ENCODE measurements at places on chromosomes 13 and 19.

DNA sequence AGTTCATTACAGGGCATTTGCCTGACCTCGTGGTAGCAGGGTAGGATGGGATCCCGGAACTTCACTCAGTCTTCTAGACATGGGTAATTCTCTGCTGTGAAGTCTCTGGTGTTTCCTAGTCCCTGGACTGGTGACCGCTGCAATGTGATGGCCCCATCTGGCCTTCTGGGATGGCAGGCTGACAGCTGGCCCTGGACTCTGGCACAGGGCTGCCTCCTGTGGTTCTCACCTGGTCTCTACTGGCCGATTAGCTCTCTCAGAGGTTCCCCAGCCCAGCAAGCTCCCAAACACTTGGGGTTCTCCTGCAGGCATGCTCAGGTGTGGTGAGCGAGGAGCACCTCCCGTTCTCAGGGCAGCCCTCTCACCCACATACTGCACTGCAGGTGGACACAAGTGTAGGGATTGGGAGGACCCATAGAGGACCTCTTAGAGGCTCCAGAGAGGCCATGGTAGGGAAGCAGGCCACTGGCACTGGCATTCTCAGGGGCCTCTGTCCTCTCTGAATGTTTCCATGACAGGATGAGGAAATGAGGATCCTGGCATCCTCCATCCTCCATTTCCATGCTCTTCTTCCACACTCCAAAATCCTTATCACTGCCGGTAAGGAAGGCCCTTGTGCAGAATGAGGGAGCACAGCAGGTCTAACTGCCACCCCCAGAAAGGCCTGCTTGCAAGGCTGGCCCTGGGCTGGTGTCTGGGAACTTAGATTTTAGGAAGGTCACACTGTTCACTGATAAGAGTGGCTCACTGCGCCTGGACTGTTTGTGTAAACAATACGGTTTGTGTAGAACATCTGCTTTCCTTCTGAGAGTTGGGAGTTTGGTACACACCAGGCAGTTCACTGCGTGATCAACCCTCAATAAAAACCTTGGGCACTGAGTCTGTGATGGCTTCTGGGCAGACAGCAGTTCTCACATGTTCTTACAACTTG, 31.5 kb upstream of the FARP1 start:
- no peak for DNase-seq

DNA sequence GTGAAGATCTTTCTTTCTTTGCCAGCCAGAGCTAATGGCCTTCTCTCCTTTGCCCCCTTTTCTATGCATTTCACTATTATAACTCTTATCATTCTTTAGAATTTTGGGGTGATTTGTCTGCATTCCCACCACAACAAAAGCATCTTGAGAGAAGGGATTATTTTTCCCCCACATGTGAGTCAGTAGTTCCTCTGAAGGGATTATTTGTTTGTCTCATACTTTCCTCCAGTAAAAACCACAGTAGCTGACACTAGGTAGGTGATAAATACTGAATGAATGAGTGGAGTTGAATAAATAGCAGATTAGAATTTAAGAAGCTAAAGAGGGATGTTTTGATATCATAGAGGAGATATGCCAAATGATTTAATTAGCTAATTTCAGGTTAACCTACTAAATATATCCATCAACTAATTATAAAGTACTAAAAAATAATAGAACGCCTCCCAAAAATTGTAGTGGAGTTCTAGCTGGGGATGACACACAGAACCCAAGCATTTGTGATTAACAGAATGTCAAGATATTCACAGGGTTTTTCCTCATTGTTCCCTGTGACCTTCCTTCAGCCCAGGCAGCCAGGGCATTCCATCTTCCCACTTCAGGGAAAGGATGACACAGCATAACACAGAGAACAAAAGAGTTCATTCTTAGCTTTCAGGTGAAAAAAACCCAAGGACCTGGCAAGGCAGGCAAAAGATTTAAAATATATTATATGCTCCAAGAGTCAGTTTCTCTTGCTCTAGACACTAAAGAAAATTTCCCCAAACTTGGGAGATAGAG, 3.5 kb upstream of the TBC1D4 start:
- no peak for DNase-seq

- DNase-seq: no peak
Measured at GRCh38 chr19:1411255-1412191, 4.1 kb downstream of the DAZAP1 start.

DNA sequence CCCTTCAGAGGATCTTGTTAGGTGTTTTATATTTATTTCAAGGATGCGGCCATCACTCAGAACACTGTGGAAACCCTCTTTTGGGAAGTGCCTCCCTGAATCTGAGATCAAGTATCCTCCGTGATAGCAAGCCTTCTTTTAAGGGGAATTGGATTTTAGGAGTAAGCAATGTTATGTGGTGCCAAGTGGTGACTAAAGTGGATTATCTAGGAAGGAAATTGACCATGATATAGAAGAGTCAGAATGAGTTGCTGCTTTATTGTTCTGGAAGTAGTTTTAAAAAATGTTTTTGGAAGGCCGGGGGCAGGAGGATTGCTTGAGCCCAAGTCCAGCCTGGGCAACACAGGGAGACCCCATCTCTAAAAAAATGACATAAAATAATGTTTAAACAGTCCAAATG, 6.7 kb downstream of the ERCC5 start:
- no peak for DNase-seq

- DNase-seq: no peak
Measured at GRCh38 chr13:97568850-97569249, 134.9 kb downstream of the RAP2A start.

- DNase-seq: no peak
Measured at GRCh38 chr13:79457948-79458347, 23.0 kb upstream of the NDFIP2 start.

- no peak for DNase-seq
Measured at GRCh38 chr13:73278186-73278585, 219.4 kb downstream of the KLF5 start.

GRCh38 chr13:33640832-33641231, 177.1 kb upstream of the RFC3 start:
- DNase-seq: no peak

DNA sequence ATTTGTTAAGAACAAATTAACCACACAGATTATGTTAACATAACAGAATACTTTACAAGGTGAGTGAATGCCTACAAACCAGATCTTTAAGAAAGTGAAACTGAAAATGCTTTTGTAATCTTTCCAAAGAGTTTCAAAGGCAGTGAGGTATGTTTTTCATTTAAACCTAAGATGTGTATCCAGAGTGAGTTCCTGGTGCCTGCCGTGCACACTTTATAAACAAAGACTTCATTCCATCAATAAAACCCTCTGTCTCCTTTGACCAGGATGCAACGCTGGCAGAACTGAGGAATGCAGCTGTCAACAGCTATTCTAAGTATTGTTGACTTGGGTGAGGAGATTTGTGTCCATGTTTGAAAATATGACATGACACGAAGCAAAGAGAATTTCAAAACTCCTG, 344.6 kb downstream of the DNAJC15 start:
- no peak for DNase-seq

DNA sequence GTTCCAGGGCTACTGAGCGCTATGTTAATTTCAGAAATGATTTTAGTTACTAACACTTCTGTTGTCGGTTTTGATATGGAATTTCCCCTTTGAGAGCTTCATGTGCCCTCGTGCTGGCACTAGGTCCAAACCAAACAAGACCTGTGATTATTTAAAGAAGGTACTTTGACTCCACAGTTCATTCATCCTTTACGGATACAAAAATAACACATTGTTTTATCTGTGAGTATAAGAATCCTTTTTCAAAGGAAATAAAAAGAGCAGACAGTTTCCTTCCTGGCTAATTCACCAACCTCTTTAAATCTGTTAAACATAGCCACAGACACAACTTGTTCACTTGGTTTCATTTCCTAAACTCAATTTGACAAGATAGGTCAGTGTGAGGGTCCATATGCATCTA, 141.2 kb downstream of the FLT1 start:
- no peak for DNase-seq

- DNase-seq: no peak
Measured at GRCh38 chr19:8618751-8619150, 8.2 kb upstream of the ADAMTS10 start.

DNA sequence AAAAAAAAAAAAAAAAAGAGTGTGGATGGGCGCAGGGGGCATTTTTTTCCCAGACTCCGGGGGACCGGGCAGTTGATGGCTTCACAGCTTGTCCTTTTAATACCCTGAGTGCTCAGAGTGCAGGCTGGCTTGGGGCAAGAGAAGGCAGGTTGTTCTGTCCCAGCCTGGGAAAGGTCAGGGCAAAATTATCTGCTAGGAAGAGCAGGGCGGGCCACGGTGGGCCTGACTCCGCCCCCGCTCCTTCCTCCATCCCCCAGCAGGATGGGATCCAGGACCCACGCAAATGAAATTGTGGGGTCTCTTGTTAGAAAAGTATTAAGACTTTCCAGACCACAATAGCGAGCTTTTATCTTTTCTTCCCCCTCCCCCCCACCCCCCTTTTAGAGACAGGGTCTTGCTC, 70.7 kb downstream of the PTPRS start:
- DNase-seq: no peak

DNA sequence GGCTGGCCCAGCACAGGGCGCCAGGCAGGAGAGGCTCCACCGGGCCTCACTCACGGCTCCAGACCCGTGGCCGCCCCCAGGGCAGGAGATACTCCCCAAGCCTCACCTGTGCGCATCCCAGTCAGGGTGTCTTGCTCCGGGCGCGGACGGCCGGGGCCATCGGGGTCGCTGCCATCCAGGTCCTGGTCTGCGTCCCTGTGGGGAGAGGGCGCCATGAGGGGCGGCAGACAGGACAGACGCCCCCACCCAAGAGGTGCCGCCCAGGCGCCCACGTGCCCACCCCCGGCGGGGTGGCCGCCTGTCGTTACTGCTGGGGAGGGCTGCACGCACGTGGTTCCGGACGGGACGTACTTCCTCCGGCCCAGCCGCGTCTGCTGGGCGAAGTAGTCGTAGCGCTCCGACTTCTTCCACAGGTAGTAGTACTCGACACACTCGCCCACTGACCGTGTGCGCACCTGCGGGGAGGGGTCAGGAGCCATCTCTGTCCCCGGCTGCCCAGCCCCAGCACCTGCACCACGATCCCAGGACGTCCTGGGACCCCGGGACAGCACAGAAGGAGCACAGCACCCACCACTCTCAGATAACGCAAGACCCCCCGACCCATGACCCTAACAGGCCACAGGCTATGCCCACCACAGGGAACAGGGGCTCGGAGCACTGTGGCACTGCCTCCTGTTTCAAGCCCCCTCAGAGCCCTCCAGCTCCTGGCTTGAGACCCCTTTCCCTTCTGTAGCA, 17.4 kb upstream of the PLPP2 start:
- no peak for DNase-seq

GRCh38 chr13:44106266-44107152, 226.8 kb downstream of the LACC1 start:
- no peak for DNase-seq

GRCh38 chr19:31723101-31723500, 373.9 kb upstream of the TSHZ3 start:
- DNase-seq: no peak

DNA sequence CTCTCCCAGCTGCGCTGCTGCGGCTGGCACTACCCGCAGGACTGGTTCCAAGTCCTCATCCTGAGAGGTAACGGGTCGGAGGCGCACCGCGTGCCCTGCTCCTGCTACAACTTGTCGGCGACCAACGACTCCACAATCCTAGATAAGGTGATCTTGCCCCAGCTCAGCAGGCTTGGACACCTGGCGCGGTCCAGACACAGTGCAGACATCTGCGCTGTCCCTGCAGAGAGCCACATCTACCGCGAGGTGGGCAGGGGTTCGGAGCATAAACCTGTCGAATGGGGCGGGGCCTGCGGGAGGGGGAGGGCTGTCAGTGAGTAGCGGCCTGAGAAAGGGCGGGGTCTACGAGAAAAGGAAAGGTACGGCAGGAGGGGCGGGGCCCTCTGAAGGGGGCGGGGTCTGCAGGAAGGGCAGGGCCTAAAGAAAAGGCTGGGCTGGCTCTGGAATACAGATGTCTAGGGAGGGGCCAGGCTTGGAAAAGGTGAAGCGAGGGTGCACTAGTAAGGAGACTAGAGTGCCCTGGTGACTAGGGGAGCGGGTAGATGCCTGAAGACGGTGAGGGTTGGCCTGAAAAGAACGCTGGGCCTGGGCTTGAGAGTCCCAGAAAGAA, 3.6 kb downstream of the CD37 start:
- DNase-seq: no peak

GRCh38 chr19:53659292-53659691, 27.5 kb downstream of the DPRX start:
- no peak for DNase-seq

DNA sequence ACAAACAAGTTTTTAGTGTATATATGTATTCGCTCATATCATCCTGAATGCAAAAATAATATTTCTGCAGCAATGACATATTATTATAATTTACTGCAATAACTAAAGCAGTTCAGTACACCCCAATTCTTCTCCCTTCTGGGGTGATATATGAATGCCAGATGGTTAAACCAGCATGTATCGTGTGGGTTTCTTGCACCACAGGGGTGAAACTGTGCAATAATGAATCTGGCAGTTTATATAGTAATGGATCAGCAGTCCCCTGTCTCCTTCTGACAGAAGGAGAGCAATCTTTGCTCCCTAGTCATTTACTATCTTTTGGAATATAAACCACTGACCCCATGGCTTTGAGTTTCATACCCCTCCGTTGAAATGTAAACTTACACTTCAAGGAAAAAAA, 228.6 kb upstream of the KLHL1 start:
- no peak for DNase-seq

DNA sequence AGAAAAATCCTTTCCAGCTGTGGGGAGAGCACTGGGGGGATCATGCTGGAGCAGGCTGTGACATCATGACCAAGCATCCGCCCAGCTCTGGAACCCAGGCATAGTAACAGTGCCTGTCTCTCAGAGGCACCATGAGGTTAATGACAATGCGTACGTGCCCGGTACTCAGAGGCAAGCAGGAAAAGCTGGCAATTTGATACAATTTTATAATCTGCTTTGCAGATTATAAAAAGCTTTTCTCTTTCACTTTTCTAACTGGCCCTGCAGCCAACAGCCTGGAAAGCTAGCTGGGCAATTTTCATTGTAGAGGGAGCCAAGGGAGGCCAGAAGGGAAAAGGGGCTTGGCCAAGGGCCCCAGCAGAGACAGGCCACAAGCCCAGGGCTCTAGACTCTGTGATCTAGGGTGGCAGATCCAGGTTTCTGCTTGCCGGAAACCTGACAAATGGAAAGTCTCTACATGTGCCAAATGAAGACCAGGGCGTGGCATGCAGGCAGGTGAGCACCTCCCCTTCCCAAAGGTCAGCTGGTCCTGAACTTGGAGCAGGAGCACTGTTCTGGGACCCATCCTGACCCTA, 22.7 kb downstream of the VRK3 start:
- DNase-seq: no peak

GRCh38 chr19:56217039-56217949, 15.2 kb downstream of the ZSCAN5C start:
- DNase-seq: no peak
